ENCODE measurements at places on chromosomes 1 and 21. TPM values are rescaled to one million over a fixed set of nuclear protein-coding genes. Genes with fewer than 3 reads are reported as not detected.

DNA sequence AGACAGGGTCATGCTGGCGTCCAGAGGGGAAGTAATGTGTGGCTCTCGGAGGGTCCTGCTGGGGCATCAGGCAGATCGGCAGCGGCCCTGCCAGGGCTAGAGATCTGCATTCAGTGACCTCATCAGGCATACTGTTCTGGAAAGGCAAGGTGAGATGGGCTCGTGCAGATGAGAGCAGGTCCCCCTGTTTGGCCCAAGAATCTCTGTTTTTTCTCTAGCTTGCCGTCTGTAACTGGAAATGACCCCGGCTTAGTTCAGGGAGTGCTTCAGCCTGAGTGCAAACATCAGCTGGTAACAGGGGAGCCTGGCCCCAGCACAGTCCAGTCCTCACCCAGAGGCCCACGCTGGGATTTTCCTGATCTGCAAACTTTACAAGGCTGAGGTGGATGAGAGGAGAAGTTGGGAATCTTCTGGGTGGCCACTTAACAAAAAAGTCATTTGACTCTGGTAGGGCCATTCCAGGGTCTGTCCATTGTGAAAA, 2.1 kb downstream of the FAM163A start:
- peaks cover 21% of the 10 kb centered on the region for H3K4me1 ChIP-seq
- peaks cover 62% of the 10 kb centered on the region for H3K27me3 ChIP-seq
- no peak overlapping the region for H3K4me3 ChIP-seq
- no peaks in the 10 kb centered on the region for H3K36me3 ChIP-seq

The PROK1 gene
- total RNA-seq, result not detected

The TMEM54 gene
- 5.2 TPM for total RNA-seq

The FOXJ3 gene
- total RNA-seq, result 32.4 TPM

All from muscle of leg (tissue), 16 donors.